Hippocampal formation (tissue), 2 donors: ENCODE measurements at places on chromosomes 4 and X.

DNA sequence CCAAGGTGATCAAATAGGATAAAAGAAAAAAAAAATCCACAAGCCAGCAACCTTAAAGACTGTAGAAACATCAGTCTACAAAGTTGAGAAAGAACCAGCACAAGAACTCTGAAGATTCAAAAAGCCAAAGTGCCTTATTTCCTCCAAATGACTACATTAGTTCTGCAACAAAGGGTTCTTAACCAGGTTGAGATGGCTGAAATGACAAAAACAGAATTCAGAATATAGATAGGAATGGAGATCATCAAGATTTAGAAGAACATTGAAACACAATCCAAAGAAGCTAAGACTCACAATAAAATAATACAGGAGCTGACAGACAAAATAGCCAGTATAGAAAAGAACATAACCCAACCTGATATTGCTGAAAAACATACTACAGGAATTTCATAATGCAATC lies 156.5 kb upstream of the ZCCHC13 start:
- no peak for DNase-seq

- no peak for DNase-seq
Measured at GRCh38 chr4:16075061-16075460, 8.8 kb downstream of the PROM1 start.

GRCh38 chr4:56575820-56576429 lies 70.3 kb downstream of the ARL9 start:
- DNase-seq, result no peak

GRCh38 chrX:126770179-126770578 lies 49.4 kb upstream of the PRR32 start:
- DNase-seq, result peak; percentile 12

DNA sequence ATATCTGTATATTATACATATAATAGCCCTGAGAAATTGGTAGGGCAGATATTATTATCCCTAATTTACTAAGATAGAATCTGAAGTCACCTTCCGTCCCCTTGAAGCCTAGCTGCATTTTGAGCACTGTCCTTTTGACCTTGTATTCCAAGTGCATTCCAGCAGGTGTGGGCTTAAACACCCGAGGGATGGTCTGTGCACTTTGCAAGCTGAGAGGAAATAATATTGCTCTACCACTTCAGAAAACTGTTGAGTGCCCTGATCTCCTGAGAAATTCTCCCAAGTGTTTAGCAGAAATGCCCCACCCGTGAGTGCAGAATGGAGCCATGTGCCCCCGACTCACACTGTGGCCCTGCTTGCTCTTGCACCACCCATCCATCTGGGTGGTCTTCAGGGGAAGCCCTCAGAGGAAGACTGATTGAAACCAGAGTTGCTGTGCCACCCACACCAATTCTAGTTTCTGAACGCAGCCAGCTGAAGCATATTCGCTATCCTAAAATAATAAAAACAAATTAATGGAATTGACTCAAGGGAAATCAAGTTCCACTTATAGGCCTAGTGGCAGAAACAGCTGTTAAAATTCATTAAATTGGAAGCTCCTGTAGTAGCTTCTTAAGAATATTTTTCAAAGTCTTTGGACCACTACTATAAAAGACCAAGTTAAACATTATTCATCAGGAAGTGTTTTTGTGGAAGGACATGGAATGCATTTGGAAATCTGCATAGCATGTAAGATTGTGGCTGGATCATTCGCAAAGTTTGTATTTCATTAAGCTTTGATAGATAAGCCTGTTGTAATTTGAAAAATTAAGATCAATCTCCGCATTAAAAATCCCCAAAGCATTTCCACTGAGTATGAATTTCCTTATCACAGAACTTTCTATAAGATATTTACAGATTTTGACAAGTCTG lies 41.3 kb upstream of the PRKG2 start:
- DNase-seq, result no peak

DNA sequence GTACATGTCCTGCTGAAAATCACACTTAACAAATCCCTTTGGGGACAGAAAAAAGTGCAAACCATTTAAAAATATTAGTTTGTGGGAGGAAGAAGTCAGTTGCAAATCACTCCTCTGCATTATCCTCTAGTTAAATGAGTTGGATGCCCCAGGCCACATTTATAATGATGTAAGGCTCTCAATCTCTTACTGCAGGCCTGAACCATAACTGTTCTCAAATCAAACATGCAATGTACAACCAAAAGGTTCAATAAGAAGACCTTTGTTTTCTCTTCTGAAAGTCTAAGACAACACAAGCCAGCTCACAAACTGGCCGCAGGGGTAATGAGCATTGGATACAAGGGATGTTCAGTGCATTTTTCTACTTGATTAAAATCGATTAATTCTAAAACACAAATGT lies 39.7 kb downstream of the IGFBP7 start:
- no peak for DNase-seq

GRCh38 chrX:38570396-38570795 lies 9.1 kb downstream of the TSPAN7 start:
- DNase-seq, result no peak

- DNase-seq, result no peak
Measured at GRCh38 chr4:6663596-6664393, 23.3 kb downstream of the MRFAP1 start.

DNA sequence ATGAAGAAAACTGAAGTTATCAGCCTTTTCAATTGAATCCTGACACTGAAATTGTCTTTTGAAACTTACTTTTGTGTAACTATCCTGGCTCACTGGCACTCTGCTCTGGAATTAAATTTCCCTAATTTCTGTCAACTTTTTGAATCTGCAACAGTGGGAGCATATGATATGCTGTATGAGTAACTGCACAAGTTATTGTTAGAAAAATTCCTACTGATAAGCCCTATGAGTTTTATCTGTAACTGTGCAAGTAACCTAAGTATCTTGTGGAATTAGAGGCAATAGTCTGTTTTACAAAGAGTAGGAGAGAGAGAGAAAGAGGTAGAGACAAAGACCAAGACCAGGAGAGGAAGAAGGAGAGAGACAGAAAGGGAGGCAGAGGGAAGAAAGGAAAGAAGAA lies 9.2 kb upstream of the HPGD start:
- DNase-seq, result no peak

GRCh38 chrX:40151211-40152172 lies 53.7 kb upstream of the BCOR start:
- DNase-seq, result no peak

DNA sequence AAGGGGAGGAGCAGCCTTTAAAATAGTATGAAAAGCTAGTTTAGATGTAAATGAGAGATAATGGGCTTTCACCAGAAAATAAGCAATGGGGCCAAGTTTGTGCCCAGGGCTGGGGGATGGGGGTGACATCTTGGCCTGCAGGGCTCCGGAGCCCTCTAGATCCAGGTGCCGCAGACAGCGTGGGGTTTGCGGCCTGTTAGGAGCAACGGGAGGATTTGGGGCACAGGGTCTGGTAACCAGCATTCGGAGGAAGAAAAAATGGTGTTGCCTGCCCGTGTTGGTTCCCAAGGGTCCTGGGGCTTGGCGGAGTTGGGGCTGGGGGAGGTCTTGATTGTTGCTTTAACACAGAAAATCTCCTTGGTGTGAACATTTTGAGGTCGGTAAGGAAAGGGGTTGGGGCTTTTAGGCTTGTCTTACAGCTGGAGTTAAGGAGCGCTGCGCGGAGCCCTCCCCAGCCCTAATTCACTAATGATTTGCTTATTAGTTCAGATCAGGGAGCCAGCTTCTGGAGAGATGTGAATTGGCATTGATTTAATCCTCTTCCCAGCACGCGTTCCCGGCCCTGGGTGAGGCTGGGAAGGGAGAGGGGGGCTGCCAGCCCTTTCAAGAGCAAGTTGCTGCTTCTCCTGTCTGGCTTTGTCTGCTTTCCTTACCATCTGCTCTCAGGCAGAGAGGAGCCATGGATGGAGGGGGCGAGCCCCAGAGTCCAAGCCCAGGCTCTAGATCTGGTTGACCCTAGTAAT lies 443.4 kb downstream of the BCOR start:
- DNase-seq, result no peak

DNA sequence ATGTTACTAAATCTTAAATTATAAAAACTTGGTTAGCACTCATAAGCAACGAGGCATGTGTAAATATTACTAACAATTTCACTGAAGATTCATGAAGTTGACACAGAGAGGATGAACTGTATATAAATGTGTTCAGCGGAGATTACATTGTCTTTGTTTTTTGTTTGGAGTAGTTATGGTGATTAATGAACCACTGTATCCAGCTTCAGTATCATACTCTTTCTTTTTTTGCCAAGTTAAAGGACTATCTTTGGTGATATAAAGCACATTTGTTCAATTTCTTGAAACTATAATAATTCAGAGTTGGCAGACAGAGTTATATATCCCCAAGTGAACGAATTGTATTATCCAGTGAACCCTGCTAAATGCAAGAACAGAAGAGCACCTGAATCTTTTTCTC lies 497.6 kb downstream of the CCSER1 start:
- DNase-seq, result no peak

DNA sequence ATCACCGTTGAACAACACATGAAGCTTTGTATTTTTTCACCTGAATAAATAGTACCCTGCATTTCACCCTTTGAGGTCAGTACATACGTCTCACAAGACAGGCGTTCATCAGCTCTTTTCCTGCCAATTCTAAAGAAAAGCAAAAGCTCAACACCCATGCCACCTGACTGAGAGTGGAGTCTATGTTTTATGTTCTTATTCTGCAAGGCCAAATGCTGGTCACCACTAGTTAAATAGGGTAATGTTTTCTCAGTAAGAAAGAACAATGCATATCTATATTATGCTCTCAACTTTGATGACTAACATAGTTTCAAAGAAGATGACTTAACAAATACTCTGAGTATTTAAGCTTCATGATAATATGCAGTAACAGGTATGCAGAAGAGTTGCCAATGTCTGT lies 336.3 kb upstream of the BMP3 start:
- no peak for DNase-seq

- peak; percentile 16 for DNase-seq
Measured at GRCh38 chr4:126568652-126569570, 1063.8 kb upstream of the INTU start.

- peak; percentile 95 for DNase-seq
Measured at GRCh38 chr4:41339812-41340809, 83.4 kb downstream of the UCHL1 start.

- DNase-seq, result no peak
Measured at GRCh38 chr4:47830265-47831025, 7.4 kb downstream of the CORIN start.

- no peak for DNase-seq
Measured at GRCh38 chr4:181956512-181956911, 286.7 kb upstream of the TENM3 start.

DNA sequence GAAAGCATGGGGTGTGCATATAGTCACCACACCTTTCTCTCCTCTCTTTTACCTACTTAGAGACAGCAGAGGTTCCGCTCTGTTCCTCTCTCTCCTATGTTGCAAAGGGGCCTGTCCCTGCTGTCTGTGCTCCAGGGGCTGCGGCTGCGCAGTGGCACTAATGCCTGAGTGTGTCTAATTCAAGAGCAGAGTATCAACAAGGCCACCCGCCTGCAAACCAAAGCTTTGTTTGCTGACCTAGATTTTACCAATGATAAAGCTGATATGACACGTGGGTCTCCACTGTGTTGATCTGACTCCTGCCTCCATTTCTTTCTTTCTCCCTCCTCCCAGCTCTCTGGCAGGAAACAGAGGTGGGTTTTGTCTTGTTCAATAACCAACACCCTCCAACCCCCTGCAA lies 74.9 kb downstream of the NSG1 start:
- DNase-seq, result no peak

GRCh38 chr4:24754571-24754970 lies 40.8 kb upstream of the SOD3 start:
- DNase-seq, result no peak

DNA sequence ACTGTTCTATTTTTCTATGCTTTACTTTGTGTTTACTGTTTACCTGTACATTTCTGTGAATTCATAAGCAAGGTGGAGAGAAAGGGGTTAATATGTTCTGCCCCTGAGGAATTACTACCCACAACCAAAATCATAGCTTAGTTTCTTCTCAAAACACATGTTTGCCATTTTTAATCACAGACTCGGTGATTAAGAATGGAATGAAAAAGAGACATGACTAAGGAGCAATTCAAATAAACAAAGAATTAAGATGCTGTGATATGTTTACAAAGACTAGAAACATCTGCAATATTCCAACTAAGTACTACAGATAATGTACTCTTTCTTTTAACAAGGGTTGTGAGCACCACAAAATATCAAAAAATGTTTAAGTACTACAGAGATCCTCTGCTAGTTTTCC lies 11.7 kb upstream of the FAT4 start:
- no peak for DNase-seq

DNA sequence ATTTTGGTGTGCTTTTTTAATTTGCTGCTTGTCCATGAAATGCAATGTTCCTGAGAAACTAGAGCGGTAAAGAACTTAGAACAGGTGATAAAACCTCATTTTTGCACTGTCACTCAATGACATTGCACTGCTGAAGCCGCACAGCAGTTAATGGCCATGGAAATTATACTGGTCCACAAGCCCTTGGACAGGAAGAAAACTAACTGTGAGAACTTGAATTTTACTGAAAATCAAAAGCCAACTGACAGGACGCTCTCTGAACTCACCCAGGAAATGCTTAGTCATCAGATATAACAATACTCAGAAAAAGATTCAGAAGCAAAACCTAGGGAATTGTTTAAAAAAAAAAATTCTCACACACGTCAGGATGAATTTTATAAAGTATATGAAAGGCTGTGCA lies 246.4 kb upstream of the SLC7A11 start:
- DNase-seq, result no peak

DNA sequence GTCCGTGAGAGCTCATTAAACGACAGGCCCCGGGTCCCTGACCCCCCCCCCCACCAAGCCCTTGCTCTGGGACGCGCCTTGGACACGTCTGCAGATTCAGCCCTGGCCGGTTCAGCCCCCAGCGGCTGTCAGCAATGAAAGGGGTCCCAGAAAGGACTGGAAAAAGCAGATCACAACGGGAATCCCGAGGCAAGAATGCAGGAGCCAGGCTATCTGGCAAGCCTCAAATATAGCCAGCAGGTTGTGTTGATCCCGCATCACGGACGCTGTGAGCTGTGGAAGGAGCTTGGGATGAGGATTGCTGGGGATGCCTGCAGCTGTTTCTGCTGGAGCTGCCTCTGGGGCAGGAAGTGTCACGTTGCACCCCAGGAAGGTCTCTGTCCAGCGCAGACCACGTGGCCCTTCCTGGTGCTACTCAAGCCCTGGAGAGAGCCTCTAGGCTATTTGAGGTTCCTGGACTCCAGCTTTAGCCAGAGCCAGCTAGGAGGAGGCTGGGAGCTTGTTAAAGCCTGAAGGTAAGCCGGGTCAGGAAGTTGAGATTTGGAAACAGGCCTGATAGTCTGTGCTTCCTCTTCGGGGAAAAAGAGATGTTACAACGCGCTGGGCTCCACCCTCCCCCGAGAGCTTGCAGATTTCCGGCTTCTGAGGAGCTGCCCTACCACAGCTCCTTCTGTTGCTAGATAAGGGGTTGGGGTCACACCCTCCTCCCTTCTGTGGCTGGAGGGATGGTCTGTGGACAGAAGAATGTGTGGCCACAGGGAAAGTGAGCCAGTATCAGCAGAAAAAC lies 19.3 kb upstream of the CSF2RA start:
- DNase-seq, result no peak

GRCh38 chr4:113872426-113873260 lies 106.8 kb downstream of the ARSJ start:
- no peak for DNase-seq
